HEK293T (cell line): ENCODE measurements at places on chromosomes 3 and 15.

DNA sequence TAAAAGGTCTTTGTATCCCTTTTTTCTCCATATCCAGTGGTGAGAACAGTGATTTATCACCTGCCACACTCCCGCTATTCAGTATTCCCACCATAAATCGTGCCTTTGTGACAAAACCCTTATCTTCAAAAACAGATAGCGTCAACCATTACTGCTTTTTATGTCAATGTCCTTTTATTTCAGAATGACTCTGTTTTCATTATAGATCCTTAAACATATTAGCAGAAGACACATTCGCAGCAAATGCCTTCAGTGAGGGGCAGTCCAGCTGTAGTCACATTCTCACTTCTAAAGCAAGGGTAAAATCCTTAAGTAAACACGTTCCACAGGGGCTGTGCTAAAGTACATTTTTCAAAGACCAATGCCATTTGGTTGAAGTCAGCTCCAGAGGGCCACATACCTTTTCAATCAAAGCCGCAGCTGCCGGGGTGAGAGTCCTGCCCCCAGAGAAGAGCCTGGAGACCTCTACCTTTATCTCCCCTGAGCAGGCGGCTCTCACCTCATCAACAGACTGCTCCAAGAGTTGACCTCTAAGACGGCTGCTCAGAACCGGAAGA is 53.4 kb downstream of the PDZRN3 start:
- peak; percentile 31 for DNase-seq

DNA sequence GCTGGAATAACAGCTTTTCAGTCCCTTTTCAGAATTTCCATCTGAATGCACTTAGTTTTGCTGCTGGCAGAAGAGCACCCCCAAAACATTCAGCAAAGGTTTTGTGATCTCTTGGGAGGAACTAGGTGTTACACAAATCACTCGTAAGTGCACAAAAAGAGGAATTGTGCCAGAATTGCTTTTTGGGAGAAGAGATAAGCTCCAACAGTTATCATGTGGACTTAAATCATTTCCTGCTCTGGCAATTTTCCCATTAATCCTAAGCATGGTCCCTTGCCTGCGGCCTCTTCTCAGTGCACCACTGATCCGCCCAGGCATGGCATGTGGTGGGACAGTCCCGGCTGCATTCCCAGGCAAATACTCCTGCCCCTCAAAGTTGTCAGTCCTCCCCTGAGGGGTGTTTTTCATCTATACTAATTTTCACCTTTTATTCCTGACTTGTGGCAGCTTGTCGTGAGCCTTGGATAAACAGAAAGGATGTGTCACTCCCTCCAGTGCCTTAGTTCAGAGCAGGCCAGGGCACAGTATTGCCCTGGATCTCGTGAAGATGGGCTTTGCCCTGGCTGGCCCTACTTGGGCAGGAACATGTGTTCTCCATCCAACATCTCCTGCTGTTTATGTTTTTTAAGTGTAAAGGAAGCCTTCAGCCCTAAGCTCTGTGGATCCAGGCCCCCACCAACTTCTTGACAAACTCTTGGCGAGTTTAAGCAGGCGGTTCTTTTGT is 44.6 kb upstream of the VILL start:
- no peak for DNase-seq

DNA sequence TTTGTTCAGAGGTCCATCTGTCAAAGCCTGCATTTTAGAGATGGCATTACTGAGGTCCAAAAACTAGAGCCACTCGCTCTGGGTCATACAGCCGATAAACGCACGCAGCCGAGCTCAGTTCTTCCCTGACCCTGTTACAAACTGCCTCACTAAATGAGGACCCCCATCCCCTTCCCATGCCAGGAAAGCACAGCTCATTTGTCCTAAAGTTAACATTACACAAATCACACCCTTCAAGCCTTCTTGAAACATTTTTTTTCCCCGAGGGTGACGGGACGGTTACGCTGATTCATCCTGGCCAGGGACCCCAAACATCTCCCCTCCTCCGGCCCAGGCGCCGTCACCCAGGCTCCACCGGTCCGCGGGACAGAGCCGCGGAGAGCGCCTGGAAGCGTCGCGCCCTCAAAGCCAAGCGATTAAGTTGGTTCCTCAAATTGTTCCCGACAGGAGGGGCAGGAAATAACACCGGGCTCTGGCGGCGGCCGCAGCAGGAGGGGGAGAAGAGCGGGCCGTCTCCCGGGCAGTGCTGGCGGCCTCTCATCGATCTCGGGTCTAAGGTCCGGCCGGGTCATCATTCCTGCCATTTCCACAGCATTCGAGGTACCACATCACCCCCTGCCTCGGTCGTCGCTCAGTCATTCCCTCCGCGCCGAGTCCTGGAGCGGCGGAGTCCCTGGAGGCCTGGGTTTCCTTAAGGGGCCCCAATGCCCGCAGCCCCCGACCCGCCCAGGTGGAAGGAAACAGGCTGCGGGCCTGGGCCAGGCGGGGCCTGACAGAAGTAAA is 619 bp upstream of the CMTM8 start:
- peak; percentile 42 for DNase-seq

DNA sequence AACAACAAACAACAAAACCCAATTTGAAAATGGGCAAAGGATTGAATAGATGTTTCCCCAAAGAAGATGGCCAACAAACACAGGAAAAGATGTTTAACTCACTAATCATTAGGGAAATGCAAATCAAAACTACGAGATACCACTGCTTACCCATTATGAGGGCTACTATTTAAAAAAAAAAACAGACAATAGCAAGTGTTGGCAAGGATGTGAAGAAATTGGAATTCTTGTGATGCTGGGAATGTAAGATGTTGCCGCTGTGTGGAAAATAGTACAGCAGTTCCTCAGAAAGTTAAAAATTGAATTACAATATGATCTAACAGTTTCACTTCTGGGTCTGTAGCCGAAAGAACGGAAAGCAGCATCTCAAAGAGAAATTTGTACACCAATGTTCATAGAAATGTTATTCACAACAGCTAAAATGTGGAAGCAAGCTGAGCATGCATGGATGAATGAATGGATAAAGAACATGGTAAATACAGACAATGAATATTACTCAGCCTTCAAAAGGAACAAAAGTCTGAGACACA is 121.9 kb downstream of the CHSY1 start:
- DNase-seq, result no peak

- no peak for DNase-seq
Observed at GRCh38 chr3:14867936-14868570, 49.3 kb downstream of the FGD5 start.

DNA sequence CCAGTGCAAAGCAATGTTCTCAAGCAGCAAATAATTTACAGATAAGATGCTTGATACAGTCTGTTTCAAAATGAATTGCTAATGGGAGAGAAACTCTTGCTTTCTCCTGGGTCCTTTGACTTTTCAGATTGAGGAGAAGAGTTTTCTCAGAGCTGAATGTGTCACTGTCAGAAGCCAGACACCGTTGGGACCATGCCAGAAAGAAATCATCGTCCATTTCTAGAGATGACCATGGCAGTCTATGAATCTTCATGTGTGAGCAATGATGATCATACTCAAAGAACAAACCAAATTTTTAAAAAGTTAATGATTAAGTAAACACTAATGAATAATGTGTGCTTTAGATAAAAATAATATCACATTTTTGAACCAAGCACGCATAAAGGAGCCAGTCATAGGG is 77.6 kb downstream of the ZNF385D start:
- no peak for DNase-seq

GRCh38 chr15:87732976-87733375 is 523.6 kb downstream of the NTRK3 start:
- DNase-seq, result no peak

DNA sequence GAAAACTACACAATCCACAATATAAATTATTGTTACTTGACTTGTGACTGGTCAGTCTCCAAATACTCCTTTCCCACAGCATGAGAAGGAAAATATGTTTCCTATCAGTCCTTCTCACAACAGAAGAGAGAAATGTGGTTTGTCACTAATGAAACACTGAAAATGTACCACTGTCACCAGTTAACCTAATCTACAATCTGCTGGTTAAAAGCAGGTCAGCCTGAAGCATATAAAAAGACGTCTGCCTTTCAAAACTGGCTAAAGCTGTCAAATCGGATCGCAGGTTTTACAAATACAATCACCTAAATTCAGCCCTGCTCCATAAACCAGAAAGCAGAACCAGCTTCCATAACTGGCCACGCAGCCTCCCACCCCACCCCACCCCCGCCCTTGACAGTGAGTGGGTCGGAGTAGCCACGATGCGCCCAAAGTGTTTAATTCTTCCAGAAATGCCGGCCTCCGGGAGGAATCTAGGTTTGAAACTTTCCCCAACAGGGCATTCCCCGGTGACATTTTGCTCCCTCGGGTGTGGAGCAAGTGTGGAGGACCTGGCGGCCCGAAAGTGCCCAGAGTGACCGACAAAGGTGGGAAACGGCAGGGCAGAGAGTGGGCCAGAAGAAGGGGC is 682 bp downstream of the ETFA start:
- DNase-seq, result peak; percentile 34

- no peak for DNase-seq
Observed at GRCh38 chr3:37096975-37097374, 77.4 kb downstream of the LRRFIP2 start.

DNA sequence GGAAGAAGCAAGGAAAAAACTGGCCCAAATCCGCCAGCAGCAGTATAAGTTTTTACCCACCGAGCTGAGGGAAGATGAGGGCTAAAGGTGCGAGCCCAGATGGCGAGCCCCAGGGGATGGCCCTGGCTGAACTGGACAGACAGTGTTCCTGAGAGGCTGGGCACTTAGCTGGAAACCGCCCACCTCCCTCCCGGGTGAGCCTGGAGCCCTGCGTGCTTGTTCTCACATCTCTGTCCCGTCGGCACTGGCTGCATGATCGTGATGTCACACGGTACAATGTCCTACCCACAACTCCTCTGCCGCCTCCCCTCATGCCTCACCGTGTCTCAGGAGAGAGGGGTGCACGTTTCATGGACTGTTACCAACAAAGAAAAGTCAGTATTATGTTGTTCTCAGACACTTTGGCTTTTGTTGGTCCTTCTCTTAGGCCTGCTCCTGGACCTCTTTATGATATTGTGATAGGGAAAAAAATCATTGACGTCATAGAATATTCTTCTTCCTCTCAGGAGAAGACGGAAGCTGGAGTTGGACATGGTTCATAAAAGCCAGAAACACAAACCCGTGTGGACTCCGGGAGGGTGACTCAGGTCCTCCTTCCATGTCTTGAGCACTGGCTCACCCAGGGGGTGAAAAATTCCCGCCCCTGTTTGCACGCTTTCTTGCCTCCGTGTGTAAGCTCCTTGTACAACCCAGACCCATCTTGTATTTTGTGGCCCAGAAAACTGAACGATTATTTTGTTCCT is 201.8 kb upstream of the TPM1 start:
- no peak for DNase-seq

GRCh38 chr3:49626101-49626581 is 48.0 kb upstream of the APEH start:
- no peak for DNase-seq

DNA sequence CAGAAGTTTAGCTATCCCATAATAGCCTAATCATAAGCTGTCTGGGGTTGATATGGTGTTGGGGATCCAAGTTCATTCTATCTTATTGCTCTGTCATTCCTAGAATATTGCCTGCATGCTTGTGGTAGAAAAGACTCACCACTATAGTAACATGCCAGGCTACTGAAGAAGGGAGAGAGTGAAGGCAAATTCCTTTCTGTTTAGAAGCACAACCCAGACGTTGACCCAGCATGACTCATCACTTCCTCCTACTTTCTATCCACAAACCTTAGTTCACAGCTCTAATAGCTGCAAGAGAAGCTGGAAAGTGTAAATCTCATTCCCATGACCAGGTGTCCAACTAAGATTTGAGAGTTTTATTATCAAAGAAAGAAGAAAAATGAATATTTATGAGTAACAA is 57.8 kb upstream of the NMD3 start:
- no peak for DNase-seq

GRCh38 chr3:168620854-168621253 is 525.1 kb upstream of the GOLIM4 start:
- DNase-seq, result peak; percentile 68

- no peak for DNase-seq
Observed at GRCh38 chr15:78854833-78855372, 17.8 kb upstream of the MORF4L1 start.

DNA sequence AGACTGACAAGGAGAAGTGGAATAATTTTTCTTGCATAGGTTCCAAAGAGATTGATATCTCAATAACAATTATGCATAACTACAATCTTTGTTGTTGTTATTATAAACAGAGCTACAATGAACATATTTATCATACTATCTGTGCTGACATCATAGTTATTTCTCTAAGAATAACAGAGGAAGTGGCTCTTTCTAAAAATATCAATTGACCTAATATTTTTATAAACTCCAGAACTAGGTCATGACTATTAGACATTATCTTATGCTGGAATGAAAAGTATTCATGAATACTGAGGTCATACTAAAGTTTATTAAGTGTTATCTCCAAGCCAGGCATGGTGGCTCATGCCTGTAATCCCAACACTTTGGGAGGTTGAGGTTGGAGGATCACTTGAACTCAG is 114.1 kb downstream of the DCLK3 start:
- DNase-seq, result no peak

- DNase-seq, result no peak
Observed at GRCh38 chr3:17580901-17581300, 161.5 kb downstream of the TBC1D5 start.

GRCh38 chr3:63886858-63887257 is 23.2 kb downstream of the ATXN7 start:
- DNase-seq, result no peak

DNA sequence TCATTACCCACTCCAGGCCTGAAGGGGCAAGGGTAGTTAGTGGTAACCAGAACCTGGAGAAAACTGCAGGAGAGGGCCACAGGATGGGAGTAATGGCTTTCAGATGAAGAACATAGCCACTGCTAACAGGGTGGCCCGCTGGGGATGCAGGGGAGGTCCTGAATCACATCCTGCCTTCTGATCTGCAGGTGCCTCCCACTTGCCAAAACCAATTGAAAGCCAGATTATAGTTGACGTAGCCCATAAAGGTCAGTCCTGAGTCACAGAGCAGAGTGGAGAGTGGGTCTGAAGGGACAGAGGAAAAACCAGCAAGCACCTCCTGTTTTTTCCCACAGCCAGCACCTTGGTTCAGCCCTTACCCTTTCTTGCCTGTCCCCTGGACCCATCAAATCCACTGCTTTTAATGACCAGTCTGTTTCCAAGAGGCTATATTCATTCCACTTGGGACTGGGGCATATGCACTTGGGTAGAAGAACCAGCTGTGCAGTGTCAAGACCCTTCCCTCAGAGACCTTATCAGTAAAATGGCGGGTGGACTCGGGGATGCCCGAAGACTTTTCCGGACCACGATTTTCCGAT is 646 bp upstream of the SLC35G2 start:
- DNase-seq, result peak; percentile 31

GRCh38 chr15:34616613-34617012 is 33.2 kb upstream of the GOLGA8B start:
- DNase-seq, result peak; percentile 15

DNA sequence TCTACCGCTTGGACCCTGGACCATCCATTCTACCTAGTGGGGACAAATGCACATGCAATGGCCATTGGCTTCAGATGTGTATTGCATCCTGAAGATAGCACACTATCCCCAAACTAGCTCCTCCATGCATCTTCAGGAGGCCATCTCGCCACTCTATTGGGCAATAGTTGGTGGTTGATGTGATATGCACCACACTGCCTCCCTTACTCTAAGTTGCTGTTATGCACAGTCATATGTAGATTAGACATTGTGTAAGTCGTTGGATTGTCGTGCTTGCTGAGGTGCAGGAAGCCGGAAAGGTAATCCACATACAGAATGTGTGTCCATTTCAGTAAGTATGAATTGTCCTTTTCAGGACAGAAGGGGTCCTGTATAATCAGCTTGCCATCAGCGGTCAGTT is 26.7 kb upstream of the PLA2G4D start:
- no peak for DNase-seq
